Stimulated activated CD8-positive, alpha-beta memory T cell treated with anti-CD3 and anti-CD28 coated beads, Interleukin-4, amount 100 ng/mL, for 1 hour (primary cell): ENCODE measurements at places on chromosomes 5 and 9.

- DNase-seq = no peak
Observed at GRCh38 chr9:124639637-124640036, 131.5 kb downstream of the NR6A1 start.

DNA sequence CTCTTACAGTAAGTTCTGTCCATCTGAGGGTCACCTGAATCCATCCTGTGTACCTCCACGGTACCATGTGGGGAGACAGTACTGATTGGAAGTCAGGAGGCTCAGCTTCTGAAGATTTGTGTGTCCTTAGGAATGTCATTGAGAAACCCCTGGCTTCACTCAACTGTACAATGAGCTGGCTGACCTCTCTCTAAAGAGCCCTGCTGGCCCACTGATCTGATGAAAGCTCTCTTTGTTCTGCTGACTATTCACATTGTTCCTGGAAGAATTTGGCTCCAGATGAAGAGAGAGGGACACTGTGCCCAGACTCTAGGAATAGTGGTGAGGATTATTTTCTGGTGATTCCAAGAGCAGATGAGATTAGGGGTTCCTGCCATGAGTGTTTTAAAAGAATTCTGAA, 141.2 kb downstream of the LURAP1L start:
- no peak for DNase-seq

DNA sequence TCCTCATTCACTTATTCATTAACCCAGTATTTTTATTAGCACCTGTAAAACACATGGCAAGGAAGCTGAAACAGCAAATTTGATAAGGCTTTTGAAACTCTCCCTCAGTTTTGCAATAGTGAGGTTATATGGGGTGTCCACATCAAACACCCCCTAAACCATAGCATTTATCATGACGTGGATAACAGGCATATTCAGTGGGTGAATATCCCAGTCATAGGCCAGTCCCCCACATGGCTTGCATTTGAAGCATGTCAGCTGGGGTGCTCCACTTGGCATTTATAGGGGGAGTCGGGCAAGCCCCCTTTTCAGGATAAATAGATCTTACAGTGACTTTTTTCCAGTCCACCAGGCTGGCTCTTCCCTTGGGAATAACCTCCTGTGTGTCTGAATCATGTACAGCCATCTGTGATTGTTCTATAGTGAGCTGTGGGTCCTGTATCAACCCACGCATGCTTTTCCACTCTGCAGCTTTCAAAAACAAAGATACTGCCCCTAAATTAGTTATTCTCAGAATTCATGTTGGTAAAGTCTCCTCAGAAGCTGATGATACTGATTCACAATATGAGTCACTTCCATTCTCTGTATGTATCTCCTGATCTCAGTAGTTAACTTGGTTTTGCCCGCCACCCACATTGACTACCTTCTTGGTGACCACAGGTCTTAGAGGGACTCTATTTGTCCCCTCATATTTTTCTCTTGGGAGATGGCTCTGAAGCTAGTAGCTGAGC, 84.4 kb upstream of the SPIN1 start:
- no peak for DNase-seq

DNA sequence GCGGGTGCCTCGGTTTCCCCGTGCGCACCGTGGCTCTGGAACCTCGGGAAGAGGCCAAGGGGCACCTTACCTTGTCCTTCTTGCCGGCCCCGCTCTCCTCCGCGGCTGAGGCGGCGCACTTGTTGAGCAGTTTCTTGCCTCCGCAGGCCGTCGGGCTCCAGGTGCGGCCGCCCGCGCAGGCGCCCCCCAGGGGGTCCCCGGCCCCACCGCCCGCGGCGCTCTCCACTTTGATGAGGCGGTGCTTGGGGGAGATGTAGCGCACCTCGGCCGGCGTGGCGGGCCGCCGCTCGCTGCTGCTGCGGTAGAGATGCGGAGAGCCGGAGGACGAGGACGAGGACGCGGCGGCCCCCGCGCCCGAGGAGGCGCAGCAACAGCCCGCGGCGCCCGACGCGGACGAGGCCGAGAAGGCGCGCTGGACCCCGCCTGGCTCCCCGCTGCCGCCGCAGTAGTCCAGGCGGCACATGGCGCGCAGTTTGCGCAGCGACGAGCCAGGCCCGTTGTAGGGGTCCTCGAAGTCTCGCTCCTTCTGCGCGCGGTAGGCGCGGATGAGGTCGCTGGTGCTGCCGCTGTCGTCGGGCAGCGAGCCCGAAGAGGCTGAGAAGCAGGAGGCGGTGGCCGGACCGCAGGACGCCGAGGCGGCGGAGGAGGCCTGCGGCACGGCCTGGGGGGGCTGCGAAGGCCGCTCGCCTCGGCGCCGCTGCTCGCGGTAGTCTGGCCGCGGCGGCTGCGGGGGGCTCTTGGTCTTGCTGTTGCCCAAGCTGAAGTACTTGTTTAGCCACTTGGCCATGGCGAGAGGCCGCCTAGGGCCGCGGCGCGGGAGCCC, 957 bp downstream of the SHB start:
- DNase-seq = no peak

DNA sequence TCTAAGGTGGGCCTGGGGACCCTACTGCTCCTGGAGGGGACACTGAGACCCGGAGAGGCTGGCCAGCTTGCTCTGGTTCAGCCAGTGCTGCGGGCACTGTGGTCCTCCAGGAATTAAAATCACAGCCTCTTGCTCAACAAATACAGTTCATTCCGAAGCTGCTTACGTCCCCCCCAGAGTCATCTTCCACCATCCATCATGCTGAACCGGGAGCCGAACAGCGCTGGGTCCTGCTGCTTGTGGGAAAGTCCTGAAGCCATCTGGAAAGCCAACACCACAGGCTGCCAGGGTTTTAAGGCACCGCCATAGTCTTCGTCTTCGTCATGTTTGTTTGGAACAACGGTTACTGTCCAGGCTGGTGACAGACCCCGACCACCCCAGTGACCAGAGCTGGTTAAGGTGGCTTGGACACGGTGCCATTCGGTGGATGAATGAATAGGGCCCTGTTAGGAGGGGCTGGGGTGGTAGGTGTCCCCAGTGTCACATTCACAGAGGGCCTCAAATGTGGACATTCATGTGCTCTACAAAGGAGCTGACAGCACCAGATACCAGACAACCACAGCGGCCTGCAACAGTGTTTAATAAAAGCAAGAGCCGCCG, 81.6 kb upstream of the PHYKPL start:
- no peak for DNase-seq

DNA sequence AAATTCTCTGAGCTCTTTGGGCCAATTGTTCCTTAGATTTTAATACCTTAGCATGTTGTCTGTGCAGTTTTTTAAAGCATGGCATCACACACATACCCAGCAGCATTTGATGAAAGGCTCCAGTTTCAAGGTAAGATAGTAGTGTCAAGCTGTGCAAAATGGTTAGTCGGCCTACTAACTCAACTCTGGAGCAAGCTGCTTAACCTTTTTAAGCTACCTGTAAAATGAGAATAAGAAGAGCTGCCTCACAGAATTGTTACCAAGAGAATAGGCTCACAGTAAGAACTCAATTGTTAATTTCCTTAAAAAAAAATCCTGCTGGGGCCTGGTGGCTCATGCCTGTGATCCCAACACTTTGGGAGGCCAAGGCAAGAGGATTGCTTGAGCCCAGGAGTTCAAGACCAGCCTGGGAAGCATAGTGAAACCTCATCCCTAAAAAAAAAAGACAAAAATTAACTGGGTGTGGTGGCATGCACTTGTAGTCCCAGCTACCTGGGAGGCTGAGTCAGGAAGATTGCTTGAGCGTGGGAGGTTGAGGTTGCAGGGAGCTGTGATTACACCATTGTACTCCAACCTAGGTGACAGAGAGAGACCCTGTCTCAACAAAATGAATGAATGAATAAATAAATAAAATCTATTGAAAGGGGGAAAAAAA, 96.5 kb downstream of the IQGAP2 start:
- DNase-seq = no peak

DNA sequence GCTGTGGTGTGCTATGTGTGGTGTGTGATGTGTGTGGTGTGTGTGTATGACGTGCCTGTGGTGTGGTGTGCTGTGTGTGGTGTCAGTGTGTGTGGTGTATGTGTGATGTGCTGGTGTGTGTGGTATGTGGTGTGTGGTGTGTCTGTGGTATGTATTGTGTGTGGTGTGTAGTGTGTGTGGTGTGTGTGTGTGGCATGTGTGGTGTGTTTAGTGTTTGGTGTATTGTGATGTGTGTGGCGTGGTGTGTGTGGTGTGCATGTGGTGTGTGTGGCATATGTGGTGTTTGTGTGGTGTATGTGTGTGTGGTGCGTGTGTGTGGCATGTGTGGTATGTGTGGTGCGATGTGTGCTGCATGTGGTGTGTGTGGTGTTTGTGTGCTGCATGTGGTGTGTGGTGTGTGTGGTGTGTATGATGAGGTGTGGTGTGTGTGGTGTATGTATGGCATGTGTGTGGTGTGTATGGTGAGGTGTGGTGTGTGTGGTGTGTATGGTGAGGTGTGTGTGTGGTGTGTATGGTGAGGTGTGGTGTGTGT, 18.3 kb upstream of the RNU6ATAC start:
- no peak for DNase-seq

DNA sequence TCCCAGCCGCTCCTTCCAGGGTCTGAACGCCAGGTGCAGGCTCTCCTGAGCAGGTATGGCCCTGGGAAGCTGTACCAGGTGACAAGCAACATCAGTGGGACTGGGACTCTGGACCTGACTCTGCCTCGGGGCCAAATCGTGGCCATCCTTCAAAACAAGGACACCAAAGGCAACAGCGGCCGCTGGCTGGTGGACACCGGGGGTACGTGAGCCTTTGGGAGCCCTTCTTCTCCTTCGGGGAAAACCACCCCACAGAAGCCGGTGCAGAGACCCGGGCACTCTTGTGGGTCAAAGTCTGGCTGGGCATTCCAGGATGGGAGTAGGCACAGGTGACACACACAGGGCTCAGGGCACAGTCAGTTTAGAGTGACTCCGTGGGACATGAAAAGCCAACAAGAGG, 45.8 kb downstream of the ARHGEF37 start:
- DNase-seq = no peak
